Kidney (tissue), 22 donors: ENCODE measurements at places on chromosomes 3 and 15.

- DNase-seq = no peak
Observed at GRCh38 chr3:141076036-141076773, 25.1 kb downstream of the SPSB4 start.

DNA sequence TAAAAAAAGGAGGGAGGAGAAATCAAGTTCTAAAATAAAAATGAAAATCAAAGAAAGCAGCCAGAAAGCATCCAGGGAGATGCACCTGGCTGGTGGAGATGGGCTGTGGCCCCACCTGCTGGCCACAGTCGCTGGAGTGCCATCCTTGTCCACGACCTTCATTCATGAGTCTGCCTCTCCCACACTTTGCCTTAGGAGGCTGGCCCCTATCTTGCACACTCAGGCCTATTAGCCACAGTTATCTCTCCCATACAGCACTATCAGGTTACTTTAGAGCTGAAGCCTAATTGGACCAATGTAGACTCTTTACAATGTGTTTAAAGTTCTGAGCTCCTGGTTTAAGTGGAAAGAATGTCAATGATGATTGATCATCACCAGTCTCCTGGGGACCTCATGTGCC lies 392.0 kb upstream of the RORA start:
- DNase-seq = peak; percentile 49

- no peak for DNase-seq
Observed at GRCh38 chr3:27657871-27658270, 64.3 kb downstream of the EOMES start.

DNA sequence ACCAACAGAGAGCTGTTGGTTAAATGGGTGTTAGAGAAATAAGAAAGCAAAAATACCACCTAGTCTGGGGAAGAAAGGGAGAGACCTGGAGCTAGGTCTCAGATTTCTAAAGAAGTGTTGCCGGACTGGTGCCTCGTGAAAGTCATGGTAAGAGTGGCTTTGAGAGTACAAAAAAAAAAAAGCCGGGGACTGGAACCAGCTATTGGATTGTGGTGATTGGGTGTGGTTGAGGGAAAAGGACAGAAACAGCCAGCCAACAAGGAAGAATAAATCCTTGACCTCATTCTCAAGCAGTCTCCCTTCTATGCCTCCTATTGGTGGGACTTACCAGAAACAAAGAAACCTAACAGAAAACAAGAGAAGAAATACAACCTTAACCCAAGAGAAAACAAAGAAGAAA lies 346.4 kb upstream of the KCNMB2 start:
- DNase-seq = no peak

GRCh38 chr15:68729789-68730411 lies 90.8 kb downstream of the ANP32A start:
- no peak for DNase-seq

- DNase-seq = peak; percentile 83
Observed at GRCh38 chr15:65245096-65245856, 34.0 kb upstream of the CILP start.

- DNase-seq = no peak
Observed at GRCh38 chr3:143977341-143978262, 6.0 kb downstream of the DIPK2A start.

GRCh38 chr3:128456776-128457715 lies 9.6 kb downstream of the DNAJB8 start:
- peak; percentile 47 for DNase-seq

DNA sequence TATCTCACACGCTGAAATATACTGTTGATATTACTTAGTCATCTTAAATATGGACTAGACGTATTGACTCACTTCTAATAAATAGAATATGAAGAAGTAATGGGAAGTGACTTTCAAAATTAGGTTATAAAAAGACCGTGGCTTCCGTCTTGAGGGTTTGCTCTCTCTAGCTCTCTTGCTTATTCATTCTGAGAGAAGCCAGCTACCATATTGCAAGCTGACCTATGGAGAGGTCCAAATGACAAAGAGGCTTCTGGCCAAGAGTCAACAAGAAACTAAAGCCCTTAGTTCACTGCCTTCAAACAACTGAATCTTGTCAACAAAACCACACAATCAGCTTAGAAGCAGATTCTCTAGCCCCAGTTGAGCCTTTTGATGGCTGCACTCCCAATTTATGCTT lies 46.1 kb downstream of the SLC9C1 start:
- no peak for DNase-seq

- DNase-seq = no peak
Observed at GRCh38 chr15:100042558-100042957, 299.2 kb downstream of the ADAMTS17 start.

GRCh38 chr3:138862531-138862923 lies 27.8 kb upstream of the PIK3CB start:
- DNase-seq = no peak

DNA sequence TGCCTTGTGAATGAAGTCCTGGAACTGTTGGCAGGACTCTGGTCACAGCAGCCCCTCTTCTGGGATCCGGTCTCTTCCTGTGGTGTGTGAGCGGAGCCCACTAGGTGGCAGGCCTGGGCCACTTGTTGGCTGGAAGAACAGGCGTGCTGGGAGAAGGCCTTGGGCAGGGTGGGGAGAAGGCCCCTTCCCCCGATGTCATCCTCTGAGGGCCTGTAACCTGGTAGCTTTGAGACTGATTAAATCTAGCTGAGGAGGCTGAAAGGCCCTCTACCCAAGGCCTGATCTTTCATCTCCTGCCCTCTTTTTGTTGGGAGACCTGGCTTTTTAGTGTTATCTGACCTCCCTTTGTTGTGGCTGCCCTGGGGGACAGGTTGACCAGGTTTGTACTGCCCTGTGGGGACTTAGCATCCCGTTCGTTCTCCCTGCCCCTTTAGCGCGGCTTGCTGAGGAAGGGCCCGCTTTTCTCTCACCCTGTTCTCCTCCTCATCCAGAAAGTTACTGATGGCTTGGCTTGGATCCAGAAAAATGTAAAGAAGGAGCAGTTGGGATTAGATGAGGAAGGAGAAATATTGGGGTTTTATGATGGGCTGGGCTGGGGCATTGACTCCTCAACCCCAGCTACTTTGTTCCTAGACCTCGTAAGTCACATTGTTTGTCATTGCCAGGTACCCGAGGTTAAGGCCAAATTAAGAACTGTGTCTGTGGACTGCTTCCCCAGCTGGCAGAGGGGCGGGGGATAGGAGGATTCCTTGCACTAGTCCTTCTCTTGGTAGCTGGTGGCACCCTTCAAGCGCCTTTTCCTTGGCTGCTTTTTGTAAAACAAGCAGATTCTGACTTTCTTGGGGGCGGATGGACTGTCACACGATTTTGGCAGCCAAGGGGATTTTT lies 48.5 kb downstream of the CHCHD6 start:
- peak; percentile 82 for DNase-seq

GRCh38 chr3:19816631-19817030 lies 117.4 kb downstream of the EFHB start:
- no peak for DNase-seq

DNA sequence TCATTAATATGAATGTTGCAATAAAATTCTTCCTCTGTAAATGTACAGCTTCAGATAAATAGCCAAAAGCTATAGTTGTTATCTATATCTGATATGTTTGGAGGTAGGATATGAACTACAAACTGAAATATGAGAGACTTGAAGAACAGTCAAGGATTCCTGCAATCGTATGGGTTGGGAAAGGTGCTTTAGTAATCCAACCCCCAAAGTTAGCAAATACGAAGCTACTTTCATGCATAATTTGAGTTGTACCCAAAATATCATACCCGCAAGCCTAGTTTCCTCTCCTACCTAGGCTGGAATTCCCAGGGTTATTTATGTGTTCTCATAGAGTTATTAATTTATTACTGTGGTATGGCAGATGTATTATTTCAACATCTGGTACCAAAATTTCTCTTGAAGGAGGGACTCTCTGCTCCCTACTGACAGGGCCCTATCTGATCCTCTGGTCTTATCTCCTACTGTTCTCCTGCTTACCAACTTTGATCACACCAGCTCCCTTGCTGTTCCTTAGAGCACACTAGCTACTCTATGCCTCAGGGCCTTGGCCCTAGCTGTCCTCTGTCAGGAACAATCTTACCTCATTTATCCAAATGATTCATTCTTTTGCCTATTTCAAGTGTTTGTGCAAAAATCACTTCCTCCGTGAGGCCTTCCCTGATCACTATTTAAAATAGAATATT lies 140.4 kb upstream of the CCDC54 start:
- DNase-seq = no peak

DNA sequence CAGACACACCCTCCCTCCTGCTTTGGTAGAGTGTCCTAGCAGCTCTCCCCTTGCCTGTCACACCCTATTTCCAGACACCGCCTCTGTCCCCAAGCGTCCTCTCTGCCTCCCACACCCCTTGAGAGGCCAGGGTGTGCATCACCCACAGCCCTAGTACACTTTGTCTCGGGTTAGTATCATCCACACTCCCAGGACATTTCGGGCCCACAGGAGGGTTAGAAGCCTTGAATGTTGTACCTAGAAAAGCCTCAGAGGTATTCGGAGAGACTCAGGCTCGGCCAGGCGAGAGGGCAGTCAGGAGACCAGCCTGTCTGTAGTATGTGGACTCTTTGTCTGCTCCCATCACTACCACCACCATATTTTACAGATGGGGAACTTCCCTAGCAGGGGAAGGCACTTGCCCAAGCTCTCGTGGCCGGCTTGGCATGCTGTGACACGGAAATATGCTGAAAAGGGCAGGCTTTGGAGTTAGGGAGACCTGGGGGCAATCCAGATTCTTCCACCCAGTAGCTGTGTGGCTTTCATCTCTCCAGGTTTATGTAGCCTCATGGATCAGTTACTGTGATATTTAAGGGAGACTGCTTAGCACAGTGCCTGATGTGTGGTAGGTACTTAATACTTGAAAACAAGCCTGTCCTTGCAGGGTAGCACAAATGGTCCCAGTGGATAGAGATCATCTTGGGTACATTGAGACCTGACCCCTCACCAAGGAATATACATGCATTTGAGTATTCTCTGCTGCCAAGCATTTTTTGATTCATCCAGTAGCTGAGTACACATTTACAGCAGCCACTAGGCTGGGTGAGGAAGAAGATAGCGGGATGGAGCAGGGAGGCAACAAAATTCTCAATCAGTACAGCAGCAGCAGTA lies 1.4 kb downstream of the TMEM43 start:
- peak; percentile 61 for DNase-seq

GRCh38 chr15:59360305-59360704 lies 12.4 kb downstream of the MYO1E start:
- no peak for DNase-seq

DNA sequence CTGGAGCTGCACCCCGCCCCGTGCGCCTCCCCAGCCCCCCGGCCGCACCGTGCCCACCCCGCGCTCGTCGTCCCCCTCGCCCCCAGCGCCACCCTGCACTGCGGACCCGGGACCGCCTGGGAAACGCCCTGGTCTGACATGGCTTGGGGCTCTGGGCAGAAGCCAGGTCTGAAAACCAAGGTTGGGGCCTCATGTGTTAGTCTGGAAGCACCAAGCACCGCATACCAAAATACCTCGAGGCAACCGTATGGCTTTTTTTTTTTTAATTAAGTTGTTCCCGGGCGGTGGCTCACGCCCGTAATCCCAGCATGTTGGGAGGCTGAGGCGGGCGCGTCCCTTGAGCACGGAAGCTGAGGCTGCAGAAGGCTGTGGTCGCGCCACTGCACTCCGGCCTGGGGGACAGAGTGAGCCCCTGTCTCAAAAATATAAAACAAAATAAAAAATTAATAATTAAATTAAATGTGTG lies 91.5 kb upstream of the CHD2 start:
- peak; percentile 87 for DNase-seq

GRCh38 chr15:25541228-25541627 lies 102.4 kb upstream of the UBE3A start:
- DNase-seq = no peak

DNA sequence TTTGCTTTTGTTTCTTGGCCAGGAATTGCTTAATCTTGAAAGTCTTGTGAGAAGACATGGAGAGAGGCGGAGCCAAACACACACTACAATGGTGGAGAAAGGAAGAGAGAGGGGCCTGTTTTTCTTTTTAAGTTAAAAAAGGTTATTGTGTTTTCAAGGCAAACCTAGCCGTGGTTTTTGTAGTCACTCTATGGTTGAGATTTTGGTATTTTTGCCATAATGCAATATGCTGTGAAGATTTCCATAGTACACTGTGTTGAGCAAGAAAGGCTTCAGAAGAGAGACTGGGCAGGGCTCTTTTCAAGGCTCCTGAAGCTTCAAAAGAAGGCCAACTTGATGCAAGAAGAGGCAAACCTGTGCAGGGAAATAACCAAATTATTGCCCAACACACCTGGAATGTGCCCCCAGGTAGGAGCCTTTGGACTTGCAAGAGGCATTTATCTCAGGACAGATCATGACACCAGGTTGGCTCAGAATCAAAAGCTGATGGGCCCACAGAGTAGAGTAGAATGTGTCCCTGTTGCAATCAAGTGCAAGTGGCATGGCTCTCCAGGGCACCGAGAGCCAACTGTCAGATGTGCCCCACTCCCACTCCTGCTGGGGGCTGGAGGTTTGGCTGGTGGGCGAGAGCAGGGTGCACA lies 22.1 kb downstream of the AMOTL2 start:
- DNase-seq = no peak

- DNase-seq = no peak
Observed at GRCh38 chr3:42222942-42223693, 42.9 kb downstream of the CCK start.

DNA sequence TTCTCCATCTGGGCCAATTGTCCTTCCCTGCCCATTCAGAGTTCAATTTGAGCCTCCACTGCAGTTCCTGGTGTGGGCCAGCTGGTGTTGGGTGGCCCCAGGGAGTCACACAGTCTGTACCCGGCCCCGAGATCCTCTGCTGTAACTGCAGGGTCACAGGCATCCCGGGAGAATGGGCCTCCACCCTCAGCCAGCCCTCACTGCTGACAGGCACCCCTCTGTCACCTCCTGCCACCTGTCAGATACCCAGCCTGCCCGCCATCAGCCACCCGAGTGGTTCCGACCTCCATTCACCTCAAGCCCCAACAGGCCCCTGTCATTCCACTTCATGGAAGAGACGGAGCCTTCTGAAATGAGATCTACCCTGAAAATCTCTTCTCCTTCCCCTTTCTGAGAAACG lies 73.2 kb downstream of the ST8SIA2 start:
- DNase-seq = no peak

GRCh38 chr3:80668600-80669294 lies 900.9 kb upstream of the ROBO1 start:
- DNase-seq = no peak

GRCh38 chr15:34304613-34305012 lies 33.0 kb downstream of the SLC12A6 start:
- no peak for DNase-seq

GRCh38 chr3:7333125-7333524 lies 472.2 kb downstream of the GRM7 start:
- no peak for DNase-seq

DNA sequence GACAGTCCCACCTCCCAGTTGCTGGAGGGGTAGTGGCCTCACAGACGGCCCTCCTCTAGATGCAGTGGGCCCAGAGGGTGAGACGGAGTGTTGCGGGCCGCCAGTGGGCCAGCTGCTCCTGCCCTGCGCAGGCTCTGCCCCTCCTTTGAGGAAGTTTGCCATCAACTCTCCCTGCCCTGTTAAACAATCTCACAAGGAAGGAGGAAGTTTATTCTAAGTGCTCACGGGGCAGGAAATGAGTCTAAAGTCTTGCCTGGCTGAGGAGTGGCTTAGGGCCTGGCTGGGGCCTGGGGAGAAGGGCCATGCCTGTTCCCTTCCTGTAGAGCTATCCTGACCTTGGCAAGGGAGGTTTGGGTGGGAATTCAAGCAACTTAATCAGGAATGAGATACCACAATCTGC lies at the start of gene FAM3D:
Gene FAM3D, minus strand, starts transcription at position 92 of the 400 bp plus-strand sequence. CDS start 11,211 bp downstream, outside the sequence.
- DNase-seq = peak; percentile 19
